Activated CD8-positive, alpha-beta T cell treated with anti-CD3 and anti-CD28 coated beads for 36 hours (primary cell): ENCODE measurements at places on chromosomes 11 and 22. TPM values are rescaled to one million over a fixed set of nuclear protein-coding genes. Genes with fewer than 3 reads are reported as not detected.

Gene C1QTNF4
- total RNA-seq: not detected

Gene MFRP
- not detected for total RNA-seq

Gene PGA4
- total RNA-seq: not detected

Gene KRTAP5-9
- not detected for total RNA-seq

Gene SLC35F2
- total RNA-seq: 28.1 TPM

Gene POTEH
- not detected for total RNA-seq

DNA sequence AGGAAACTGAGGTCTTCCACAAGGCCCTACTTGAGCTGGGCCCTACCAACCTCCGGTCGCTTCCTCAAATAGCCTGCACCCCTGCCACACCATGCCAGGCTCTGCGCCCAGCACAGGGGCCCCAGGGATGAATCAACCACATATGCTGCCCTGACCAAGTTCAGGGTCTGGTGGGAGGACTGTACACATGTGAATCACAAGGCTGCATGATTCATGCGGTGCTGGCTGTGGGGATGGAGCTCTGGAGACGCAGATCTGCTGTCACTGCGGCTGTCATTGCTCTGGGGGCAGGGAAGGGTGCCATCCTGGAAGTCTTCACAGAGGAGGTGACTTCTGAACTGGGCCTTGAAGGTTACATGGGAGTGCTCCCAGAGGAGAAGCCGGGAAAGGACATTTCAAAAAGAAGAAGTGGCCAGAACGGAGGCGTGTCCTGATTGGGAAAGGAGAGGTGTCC is 21.5 kb downstream of the CYTH4 start:
- peak; percentile 94 for DNase-seq

GRCh38 chr22:39470451-39471291 is 13.9 kb downstream of the MGAT3 start:
- DNase-seq: no peak

GRCh38 chr11:79512706-79513469 is 72.1 kb upstream of the TENM4 start:
- DNase-seq: no peak

DNA sequence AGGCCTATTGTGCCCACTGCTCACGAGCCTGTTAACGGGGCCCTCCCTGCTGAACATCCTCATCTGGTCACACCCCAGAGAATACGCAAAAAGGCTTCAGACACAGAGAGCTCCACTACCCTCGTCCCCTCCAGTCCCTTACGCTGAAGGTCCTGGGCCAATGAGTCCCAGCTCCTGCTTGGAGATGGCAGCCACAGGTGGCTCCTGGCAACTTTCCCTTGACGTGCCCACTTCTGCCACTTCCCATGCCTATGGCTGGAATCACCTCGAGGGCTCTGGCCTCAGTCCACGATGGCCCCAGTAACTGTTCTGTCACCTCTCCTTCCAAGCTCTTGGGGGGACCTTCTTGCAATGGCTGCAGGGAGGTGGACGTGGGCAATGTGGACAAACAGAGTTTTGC is 12.7 kb downstream of the PHF21B start:
- DNase-seq: no peak

GRCh38 chr11:114135737-114136151 is 76.2 kb downstream of the ZBTB16 start:
- no peak for DNase-seq
